ENCODE measurements at places on chromosomes 7 and 10.

DNA sequence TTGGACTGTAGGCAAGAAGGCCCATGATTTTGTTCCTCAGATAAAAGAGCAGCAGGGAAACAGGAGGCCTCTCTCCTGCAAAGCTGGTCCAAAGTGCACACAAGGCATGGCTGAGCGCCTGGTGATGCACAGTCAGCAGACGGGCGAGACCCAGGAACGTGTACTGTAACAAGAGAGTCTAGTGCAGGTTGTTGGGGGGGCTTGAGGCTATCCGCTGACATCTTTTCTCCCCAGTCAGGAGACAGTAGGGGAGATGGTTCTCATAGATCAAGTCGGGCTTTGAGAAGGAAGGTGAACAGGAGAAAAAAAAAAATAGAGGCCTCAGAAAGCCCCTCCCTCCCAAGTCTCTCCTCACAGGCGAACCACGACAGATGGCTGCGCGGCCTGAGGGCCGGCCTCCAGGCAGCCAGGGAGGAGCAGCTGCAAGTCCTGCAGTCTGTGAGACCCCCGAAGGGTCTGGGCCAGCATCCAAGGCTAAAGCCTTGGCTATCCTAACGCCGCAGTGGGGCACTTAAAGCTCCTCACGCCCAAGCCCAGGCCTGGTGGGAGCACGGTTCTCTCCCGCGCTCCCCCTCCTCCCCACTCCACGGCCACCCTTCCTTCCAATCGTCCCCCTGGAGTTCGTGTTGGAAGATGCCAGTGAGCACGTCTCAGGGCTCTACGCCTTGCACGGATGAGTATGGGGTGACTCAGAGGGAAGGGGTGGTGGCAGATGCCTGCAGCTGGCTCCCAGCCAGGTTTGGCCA, 68.3 kb downstream of the PRKAG2 start:
- DNase-seq = no peak

DNA sequence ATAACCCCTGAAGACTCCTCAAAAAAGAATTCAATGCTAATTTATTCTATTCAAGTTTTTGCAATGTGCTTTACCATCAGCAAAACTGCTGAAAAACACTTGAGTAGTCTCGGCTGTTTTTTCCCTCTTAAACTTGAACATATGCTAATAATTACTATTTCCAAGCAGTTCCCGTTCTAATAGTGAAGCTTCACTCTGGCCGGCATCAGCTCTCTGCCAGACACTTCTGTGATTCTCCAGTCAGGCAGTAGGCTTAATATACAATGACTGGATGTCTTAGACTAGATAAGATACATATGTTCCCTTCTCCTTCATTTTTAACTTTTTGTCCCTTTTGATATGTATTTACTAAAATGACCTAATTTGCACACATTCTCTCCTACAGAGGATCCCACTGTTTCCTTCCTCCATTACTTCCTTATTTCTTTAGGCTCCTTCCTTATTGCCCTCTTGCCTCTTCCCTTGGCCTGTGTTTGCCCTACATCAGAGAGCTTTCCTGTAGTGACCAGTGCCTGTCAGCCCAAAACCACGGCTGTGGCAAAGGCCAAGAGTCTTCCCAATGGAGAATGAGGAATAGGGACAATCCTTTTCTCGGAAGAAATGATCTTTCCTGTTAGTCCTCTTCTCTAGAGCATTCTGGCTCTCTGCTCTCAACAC, 23.5 kb downstream of the HEPACAM2 start:
- DNase-seq = peak; percentile 55

DNA sequence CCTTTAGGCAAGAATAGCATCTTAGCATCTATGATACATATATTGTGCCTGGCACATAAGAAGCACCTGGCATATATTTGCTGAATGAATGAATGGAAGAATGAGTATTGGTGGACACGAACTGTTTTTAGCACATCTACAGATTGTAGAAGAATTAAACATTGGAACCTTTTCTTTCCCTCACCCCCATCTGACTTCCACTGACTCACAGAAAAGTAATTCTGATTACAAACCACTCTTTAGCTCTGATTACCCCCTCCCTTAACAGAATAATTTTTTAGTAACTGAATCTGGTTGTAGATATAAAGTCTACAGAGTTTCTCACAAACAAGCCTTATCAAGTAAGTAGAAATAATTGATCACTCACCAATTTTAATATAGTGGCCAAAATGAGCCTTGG, 31.9 kb downstream of the SLC26A4 start:
- no peak for DNase-seq

DNA sequence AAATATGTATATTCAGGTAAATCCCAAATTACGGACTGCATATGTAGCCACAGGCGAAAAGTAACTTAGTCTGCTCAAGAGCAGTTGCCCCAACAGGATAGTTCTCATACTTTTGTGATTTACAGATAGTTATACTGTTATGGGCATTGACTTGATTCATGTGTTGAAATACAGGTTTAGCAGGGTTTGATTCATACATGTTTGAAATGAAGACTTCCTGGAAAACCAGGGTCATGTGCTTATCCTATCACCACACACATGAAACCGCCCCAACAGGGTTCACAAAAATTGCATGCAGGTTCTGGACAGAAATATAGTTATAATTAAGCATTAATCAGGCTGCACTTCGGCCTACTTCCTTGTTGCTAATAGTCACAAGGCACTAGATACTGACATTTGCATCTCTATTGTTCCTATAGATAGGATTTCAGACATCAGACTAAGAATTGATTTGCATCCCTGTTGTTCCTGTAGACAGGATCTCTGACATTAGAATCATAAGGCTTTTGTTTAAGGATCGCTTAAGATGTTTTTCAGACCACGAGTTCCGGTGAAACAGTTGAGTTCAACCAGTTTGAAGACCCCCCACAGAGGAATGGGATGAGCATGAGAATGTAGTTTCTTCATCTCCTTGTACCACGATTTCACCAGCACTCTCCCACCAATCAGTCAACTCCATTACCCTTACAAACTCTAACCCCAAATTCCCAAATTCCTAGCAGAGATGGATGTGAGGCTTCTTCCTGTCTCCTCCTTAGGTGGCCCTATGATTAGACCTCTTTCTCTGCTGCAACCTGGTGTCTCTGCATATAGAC, 2.0 kb upstream of the ZNF398 start:
- no peak for DNase-seq

- no peak for DNase-seq
These were observed 15.1 kb upstream of the ATE1 start for GRCh38 chr10:121942749-121943416.

GRCh38 chr10:112201334-112201733, 17.8 kb upstream of the GPAM start:
- DNase-seq = no peak

DNA sequence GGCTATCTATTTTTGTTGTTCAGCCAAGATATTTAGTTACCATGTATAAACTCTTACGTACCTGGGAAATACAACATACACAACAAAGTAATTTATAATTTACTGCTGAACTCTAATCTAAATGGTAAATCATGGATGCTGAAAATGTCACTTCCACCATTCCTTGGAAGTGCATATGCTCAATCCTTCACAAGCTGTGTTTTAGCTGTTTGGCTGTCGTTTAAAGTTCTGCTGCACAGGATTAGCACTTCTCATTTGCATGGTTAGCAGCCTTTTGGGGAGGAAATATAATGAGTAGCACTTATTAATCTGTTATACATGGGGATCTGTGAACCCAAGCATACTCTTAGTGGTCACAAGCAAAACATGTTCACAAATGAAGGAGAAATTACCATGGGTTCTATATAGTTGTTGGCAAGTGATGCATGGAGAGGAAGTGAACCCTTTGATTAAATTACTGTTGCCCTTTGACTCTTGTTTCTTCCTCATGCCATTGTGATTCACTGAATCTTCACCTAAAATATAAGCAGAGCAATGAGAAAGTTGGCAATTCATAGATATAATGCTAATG, 18.5 kb downstream of the PIK3CG start:
- DNase-seq = no peak

GRCh38 chr10:132299371-132300336, 8.1 kb downstream of the STK32C start:
- DNase-seq = no peak

- no peak for DNase-seq
These were observed 16.5 kb downstream of the AP5Z1 start for GRCh38 chr7:4791738-4792536.

GRCh38 chr7:47154791-47155190, 427.1 kb downstream of the TNS3 start:
- no peak for DNase-seq

DNA sequence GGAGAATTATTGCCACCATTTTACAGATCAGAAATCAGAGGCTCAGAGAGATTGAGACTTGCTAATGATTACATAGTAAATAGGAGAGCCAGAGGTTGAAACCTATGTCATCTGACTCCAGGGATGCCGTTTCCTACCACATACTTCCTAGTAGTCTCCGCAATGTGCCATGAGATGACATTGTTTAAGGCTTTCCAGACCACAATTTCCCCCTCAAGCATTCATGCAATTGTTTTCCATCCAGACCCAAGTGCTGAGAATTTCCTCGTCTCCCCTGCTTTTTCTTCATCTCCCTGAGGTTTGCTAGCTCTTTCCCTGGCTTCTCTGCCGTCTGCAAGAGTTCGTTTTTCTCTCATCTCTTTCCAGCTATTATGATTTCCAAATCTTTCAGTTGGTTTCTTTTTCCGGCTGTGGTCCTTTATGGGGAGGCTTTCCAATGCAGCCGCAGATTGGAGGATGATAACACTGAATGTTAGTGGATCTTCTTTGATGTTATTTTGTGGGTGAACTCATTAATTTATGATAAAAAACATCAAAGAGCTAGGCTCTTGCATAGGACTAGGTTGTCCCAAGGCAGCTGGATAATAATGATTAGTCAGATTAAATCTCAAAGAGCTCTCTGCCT, 6.9 kb upstream of the GOLGA7B start:
- DNase-seq = no peak

DNA sequence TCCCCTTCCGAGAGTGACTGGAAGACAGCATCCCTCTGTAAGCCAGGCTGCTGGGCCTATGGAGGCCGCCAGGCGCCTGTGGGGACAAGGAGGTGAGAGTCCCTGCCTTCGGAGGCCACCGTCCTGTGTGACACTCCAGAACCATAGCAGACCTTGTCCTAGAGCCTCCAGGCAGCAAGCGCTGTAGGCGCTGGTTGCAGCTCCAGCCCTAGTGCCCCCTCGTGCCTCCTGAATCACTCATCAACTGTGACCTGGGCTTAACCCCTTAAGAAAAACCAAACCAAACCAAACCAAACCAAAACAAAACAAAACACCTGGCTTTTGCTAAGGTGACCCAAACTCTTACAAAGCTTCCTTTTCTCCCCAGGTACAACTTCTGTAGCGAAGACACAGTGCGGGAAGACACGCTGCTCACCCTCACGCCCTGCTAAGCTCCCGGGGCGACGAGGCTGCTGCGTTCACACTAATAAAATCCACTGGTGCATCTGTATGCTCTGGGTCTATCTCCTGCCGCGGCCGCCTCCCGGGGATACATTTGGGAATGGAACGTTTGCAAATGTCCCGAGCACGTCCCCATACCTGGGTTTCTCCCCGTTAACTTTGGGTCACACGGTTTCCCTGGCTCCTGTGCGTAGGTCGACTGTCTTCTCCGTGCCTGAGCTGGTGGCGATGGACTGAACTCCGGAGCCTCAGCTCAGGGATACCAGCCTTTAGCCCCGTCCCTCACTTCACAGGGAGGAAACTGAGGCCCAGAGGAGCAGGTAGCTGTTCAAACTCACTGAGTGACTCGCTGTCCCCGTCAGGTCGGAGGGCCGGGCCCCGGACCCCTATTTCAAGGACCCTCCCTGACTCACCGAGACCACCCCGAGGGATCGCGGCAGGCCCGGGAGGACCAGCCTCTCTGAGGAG, 11.8 kb upstream of the PNLIPRP2 start:
- no peak for DNase-seq

- DNase-seq = no peak
These were observed 44.5 kb upstream of the AGR3 start for GRCh38 chr7:16926283-16926682.

GRCh38 chr7:101933688-101934121, 116.3 kb downstream of the CUX1 start:
- no peak for DNase-seq

DNA sequence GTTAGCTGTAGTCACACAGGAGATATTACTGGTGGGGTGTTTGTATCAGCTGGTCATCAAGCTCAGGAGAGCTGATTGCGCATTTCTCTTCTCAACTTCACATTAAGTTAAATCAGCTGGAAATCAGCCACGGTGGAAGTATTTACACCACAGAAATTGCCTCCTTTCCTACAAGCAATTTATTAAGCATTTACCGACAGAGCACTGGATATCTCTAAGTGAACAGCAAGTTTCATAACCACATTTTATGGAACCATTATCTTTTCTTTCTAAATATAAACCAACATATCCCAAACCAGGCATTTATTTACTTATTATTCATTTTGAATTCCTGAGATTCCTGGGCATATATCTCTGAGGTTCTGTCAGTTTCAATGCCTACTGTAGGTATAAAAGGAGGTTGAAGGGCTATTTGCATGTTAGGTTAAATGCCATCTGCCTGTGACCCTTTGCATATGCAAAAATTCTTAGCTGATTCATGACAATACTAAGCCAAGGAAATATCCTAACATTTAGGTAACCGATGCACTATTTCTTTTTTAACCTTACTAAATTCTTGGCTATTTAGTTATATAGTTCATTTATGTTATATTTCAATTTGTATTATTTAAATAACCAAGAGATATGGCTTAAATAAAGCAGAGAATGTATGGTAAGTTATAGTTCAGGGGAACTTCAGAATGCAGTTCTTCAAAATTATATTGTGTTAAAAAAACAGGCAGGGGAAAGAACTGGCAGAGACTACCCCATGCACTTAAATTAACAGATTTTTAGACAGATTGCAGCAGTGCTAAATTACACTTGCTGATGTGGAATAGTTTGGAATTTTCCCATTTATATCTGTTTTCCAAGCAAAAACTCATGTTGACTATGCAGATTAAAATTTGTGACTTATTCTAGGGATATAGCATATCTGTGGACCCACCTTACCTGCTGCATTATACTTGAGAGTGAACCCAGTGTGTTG, 56.8 kb downstream of the DYNC1I1 start:
- DNase-seq = no peak

GRCh38 chr10:13221572-13221971, 12.6 kb downstream of the UCMA start:
- no peak for DNase-seq

DNA sequence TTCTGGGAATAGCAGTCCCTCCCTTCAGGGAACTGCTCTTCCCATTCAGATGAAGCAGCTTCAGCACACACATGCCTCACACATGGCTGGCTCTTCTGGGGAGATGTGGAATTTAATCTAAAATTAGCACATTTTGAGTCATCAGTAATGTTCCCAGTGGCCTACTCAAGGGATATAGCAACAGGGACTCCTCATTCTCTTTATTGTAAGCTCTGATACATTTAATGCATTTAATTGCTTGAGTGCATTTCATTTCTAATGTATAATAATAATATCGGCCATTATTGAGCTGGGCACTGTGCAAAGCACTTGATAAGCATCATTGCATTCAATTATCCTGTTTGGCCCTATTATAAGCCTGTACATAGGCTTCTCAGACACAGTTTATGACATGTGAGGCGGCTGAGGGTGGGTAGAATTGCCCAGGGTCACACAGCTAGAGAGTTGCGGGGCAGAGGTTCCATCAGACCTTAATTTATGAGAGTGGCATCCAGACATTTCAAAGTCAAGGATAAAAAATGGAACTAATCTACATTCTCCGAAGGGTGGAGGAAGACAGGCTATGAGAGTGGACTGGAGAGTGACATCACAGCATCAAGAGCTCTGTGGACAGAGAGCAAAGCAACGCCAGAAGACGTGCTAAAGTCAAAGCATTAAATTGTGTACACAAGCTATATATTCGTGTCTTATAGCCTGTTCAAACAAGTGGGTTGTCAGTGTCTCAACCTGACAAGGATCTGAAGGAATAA, 76.8 kb downstream of the LANCL2 start:
- DNase-seq = no peak

Data from NCI-H748 treated with DMSO at 0.1 percent for 48 hours (cell line).